ENCODE measurements at places on chromosomes 6 and 20. TPM values are rescaled to one million over a fixed set of nuclear protein-coding genes. Genes with fewer than 3 reads are reported as not detected.

GRCh38 chr6:140766999-140767398 lies 1365.7 kb upstream of the GJE1 start:
- no peaks in the 10 kb centered on the region for H3K36me3 ChIP-seq
- H3K27me3 ChIP-seq, result no peaks in the 10 kb centered on the region
- H3K4me3 ChIP-seq, result no peak overlapping the region
- H3K27ac ChIP-seq, result no peak overlapping the region

The LY6G6F gene
- not detected for total RNA-seq

DNA sequence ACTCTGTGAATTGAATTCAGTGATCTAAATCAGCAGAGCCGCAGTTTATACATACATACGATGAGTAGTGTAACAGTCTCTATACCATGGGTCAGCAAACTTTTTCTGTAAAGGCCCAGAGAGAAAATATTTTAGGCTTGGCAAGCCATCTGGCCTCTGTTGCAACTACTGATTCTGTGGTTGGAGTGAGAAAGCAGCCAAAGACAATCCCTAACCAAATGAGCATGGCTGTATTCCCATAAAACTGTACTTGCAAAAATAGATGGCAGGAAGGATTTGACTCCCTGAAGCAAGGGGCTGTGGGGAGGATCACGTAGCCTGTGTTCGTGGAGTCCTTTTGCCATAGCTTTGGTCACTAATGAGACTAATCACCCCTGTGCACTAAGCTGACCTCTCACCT lies 17.9 kb upstream of the MOCS1 start:
- no peak for DNase-seq
- H3K27ac ChIP-seq, result no peak overlapping the region
- H3K36me3 ChIP-seq, result no peaks in the 10 kb centered on the region
- H3K4me3 ChIP-seq, result no peak overlapping the region
- no peaks in the 10 kb centered on the region for H3K27me3 ChIP-seq
- H3K4me1 ChIP-seq, result no peaks in the 10 kb centered on the region

- no peaks in the 10 kb centered on the region for H3K27me3 ChIP-seq
- no peaks in the 10 kb centered on the region for H3K36me3 ChIP-seq
These were observed 52.9 kb downstream of the RNF217 start for GRCh38 chr6:125015152-125015551.

GRCh38 chr6:111468329-111469012 lies 14.5 kb downstream of the REV3L start:
- no peak overlapping the region for H3K27ac ChIP-seq
- no peaks in the 10 kb centered on the region for H3K36me3 ChIP-seq
- DNase-seq, result no peak
- no peak overlapping the region for H3K4me3 ChIP-seq

The MYL9 gene
- 167 TPM for total RNA-seq

DNA sequence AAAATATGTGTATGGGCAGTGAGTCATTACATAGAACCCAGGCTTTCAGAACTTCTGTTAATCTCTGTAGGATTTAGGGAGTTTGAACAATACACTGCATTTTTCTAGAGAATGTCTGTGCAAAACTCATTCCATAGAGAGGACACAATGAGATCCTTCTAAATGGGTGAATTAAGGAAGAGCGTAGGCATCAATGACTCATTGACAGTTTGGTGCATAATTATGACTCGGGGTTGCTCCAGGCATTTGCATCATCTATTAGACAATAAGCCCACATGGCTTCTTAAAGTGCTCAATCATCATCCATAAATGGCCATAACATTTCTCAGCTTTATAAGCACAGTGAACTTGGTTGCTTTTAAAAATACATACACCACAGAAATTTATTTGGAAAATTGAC lies 625.5 kb downstream of the CDH26 start:
- H3K4me3 ChIP-seq, result no peak overlapping the region
- H3K27me3 ChIP-seq, result no peaks in the 10 kb centered on the region
- no peak for DNase-seq
- H3K36me3 ChIP-seq, result no peaks in the 10 kb centered on the region
- H3K4me1 ChIP-seq, result no peaks in the 10 kb centered on the region

DNA sequence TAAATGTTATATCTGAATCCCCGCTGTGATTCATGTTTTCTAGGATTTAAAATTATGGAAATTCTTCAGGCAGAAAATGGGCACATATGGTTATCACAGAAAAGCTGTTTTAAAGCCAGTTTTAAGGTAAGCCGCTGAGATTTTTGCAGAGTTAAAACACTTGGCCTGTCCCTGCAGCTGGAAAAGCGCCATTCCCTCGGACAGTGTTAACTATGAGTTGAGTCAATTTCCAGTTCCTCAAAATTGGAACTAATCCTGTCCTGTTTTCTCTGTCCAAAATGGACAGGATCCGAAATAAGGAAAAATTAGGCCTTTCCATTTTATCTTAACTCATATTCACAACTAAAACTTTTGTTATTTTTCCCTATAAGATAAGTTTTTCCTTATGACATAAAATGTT lies 225.2 kb downstream of the SAMD5 start:
- no peak overlapping the region for H3K27ac ChIP-seq
- no peak for DNase-seq
- peaks cover 1% of the 10 kb centered on the region for H3K4me1 ChIP-seq
- no peak overlapping the region for H3K4me3 ChIP-seq

DNA sequence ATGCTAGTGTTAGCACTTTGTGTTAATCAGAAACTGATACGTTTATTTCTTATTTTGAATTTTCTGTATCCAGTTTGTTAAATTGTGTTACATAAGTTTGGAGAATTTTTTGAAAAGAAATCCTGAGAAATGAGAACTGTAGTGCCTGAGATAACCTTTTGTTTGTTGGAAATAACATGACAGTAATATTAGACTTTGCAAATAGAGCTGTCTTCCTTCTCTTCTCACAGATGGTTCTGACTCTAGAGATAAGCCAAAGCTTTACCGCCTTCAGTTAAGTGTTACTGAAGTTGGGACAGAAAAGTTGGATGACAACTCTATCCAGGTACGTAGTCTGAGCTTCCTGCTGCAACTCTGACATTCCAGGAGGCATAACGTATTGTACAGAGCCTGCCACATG lies 69.9 kb downstream of the AFDN start:
- H3K27ac ChIP-seq, result no peak overlapping the region
- no peaks in the 10 kb centered on the region for H3K36me3 ChIP-seq
- no peak for DNase-seq
- no peaks in the 10 kb centered on the region for H3K27me3 ChIP-seq

The MCM9 gene
- total RNA-seq, result 11.2 TPM

DNA sequence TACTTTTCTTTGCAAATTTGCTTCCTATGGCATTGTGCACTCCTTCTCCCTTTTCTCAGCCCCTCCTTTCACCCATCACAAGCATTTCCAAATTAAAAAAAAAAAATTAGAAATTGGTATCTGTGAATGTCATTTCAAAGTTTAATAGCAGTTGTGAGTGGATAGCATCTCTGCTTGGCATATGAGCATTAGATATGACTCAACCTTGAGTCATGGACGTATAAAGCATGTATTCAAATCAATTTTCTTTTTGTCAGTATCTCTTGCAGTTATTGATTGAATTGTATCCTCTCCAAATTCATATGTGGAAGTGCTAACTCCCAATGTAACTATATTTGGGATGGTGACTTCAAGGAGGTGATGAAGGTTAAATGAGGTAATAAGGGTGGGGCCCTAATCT lies 60.1 kb upstream of the MAP3K7 start:
- DNase-seq, result no peak
- no peaks in the 10 kb centered on the region for H3K4me1 ChIP-seq
- no peak overlapping the region for H3K27ac ChIP-seq
- no peaks in the 10 kb centered on the region for H3K27me3 ChIP-seq
- no peaks in the 10 kb centered on the region for H3K36me3 ChIP-seq
- H3K4me3 ChIP-seq, result no peak overlapping the region

The TOMM6 gene
- 105 TPM for total RNA-seq

Measured in ovary (tissue), 10 donors.